Fibroblast of the aortic adventitia (primary cell): ENCODE measurements at places on chromosomes 3 and 15. TPM values are rescaled to one million over a fixed set of nuclear protein-coding genes. Genes with fewer than 3 reads are reported as not detected.

The PRSS50 gene
- not detected in 2 replicates for total RNA-seq

The BFSP2 gene
- not detected in 2 replicates for total RNA-seq

The SLC2A2 gene
- total RNA-seq: not detected in 2 replicates

The GOLGA6D gene
- total RNA-seq: not detected in 2 replicates

The RHO gene
- total RNA-seq: not detected in 2 replicates

The C3orf49 gene
- not detected in 2 replicates for total RNA-seq

The ARGFX gene
- not detected in 2 replicates for total RNA-seq

The A4GNT gene
- not detected in 2 replicates for total RNA-seq

The RPL15 gene
- 529 and 2,953 TPM in 2 replicates for total RNA-seq

The FAM3D gene
- total RNA-seq: not detected in 2 replicates

The COL6A5 gene
- total RNA-seq: under 0.01 TPM in 1 of 2 replicates, not detected in the other

The DPPA4 gene
- not detected in 2 replicates for total RNA-seq

The FAM107A gene
- total RNA-seq: 0.54 TPM in 1 of 2 replicates, not detected in the other

The LRRC31 gene
- total RNA-seq: not detected in 2 replicates

- peak; percentile 66 for DNase-seq
These were observed 244.1 kb upstream of the TBL1XR1 start for GRCh38 chr3:177441276-177441812.

GRCh38 chr15:74845581-74845980 lies 2.6 kb upstream of the ULK3 start:
- no peak for DNase-seq

- no peak for DNase-seq
These were observed 12.2 kb downstream of the CBLB start for GRCh38 chr3:105856605-105857004.

GRCh38 chr15:83512459-83512858 lies 65.3 kb downstream of the SH3GL3 start:
- no peak for DNase-seq

GRCh38 chr15:67076147-67076843 lies 10.9 kb downstream of the SMAD3 start:
- DNase-seq: peak; percentile 89

DNA sequence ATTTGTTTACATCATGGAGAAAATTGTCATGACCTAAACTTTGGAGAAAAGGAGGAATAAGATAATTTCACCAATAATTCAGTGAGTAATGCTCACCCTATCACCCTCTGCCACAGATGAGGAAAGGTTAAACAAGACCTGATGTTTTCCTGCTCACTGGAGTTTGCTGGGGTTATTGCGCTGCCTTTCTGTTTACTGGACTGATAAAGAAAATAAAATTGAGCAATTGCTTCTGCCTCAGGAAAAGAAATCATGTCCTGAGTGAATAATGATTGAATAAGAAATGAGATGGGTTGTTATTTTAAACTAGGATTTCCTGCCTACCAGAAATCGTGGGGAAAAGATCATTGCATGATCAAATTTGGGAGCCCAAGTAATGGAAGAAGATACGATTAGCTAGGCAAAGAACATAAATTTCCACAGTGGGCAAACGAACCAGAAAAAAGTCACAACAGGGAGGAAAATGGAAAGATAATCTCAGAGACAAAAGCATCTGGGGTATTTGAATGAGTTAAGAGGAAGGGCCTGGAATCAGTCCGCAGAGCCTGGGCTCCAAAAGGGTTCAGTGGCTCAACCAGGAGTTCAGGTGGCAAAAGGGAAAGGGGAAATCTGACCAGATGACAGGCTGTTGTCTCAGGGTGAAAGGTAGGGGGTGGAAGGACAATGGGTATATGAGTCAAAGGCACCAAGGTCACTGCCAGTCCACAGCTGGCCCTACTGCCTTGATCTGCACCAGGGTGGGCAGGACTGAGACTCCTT lies 146.8 kb downstream of the FAM43A start:
- no peak for DNase-seq

- DNase-seq: no peak
These were observed 33.7 kb downstream of the PSTPIP1 start for GRCh38 chr15:77028451-77029165.

- DNase-seq: no peak
These were observed 15.9 kb downstream of the POPDC2 start for GRCh38 chr3:119644481-119644880.

GRCh38 chr3:43190670-43191069 lies 84.8 kb upstream of the POMGNT2 start:
- DNase-seq: peak; percentile 43

- DNase-seq: peak; percentile 79
These were observed 157.7 kb upstream of the FAM3D start for GRCh38 chr3:58824285-58824684.

DNA sequence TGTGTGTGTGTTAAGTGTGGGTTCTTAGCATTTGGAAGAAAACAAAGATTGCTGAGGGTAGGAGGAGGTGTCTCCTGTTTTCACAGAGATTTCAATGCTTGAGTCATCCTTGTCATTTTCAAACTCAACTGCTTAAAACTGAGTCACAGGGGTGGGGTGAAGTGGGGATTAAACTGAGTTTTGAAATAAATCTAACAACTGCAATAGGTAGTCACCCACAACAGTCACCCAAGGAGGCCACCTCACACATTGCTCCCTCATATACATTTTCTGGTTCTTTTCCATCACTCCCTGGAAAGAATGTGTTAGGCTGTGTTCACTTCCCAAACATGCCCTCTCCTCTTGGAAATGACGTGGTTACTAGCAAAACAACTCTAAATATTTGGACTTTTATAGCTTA lies 187.7 kb upstream of the CMC1 start:
- DNase-seq: peak; percentile 76

GRCh38 chr15:85475317-85475701 lies 94.9 kb downstream of the AKAP13 start:
- no peak for DNase-seq

GRCh38 chr3:8642001-8642400 lies 2.6 kb downstream of the SSUH2 start:
- no peak for DNase-seq

DNA sequence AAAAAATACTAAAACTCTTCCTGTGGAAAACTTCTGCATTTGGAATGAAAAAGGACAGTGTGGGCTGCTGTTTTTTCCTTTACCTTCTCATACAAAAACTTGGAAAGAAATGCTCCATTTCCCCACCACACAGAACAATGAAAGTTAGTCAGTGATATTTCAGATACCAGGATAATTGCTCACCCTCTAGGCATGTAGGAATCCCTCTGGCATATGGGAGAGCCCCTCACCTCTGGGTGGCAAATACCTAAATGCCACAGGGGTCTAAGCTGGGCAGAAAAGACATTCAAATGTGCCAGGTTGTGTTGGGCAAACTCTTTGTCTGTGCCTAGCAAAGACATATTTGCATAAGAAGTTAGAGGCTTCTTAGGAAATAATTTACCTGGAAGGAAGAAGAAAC lies 560.3 kb upstream of the NR2F2 start:
- DNase-seq: peak; percentile 55

GRCh38 chr3:68483601-68484000 lies 448.7 kb downstream of the TAFA4 start:
- no peak for DNase-seq

- DNase-seq: no peak
These were observed 2.1 kb downstream of the ECT2 start for GRCh38 chr3:172752651-172753050.

DNA sequence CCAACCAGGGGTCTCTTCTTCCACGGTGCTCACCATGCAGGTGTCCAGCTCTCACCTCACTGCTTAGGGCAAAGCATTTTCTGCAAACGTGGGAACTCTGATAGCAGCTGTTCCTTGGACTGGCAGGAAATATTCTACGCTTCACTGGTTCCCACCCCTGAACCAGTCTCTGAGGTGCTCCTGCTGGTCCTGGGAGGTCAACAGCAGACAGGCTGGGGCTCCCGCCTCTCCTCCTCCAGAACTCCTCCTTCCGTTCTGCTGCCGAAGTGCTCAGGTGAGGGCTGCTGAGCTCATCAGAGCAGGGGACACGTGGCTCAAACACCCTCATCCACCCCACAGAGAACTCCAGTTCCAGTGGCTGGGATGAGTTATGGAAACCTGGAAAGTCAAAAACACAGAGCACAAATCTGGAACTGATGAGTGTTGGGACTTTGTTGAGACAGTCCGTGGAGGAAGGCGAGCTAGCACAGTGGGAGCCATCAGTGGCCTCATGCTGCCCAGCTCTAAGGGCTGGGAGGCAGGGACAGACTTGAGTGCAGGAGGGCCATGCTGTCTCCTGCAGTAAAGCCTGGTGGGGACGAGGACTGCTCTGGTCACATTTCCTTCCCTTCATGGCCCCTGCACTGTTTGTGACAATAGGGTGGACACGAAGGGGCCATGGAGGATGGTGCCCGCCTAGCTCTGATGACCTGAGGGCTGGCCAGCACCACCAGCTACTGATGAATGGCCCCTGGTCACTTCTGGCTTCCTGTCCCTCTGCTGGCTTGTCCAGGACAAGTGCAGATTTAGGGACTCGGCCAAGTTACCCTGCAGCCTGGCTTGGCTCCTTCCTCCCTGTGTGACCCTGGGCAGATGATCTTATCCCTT lies 137.8 kb downstream of the KLF13 start:
- no peak for DNase-seq

GRCh38 chr3:27221264-27221932 lies 147.8 kb downstream of the NEK10 start:
- DNase-seq: no peak

DNA sequence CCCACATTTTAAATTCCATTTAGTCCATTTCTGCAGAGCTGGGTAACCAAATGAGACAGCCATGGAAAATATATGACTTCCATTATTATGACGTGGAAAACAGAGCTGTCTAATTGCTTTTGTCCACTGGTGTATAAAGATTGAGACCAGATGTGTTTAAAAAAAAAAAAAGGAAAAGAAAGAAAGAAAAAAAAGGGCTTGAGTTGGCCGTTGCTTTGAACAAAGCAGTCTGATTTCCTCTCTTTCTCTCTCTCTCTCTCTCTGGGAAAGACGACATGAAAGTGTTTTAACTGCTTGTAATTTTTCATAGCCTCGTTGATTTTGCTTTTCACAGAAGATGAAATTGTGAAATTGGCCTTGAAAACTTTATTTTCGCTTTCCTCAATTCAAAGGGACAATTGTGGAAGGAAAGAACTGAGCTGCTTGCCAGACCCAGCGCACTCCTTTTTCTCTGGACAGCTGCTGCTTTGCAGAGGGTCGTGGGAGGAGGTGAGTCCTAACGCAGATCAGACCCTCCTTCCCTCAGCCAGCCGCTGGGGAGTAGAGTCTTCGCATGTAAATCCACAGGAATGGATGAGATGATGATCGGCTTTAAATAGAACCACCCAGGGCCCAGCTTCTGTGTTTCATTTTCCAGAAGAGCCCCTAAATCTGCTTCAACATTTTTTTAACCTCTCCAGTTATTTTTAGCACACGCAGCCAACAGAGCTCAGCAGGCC lies 42.8 kb upstream of the UBE2E1 start:
- DNase-seq: peak; percentile 58

DNA sequence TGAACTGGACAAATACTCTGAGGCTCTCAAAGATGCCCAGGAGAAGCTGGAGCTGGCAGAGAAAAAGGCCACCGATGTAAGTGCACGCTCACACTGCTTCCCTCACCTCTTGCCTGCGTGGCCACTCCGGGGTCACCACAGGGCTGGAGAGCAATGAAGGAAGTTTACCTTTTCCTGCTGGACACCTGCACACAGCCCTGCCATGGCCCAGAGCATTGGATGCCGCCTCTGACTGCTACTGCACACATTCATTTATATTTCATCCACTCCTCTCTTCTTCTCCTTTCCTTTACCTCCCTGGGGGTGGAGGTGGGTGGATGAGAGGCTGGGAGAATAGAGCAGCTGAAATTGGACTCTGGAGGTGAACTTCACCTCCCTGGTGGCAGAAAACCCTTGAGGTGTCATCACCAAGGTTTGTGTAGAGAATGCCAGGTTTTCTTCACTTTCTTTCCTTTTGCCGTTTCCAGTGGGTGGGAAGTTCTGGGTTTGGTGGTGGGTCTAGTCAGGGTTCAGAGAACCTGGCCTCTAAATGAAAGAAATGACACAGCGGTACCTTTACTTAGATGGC lies 1.6 kb downstream of the TPM1 start:
- DNase-seq: no peak

DNA sequence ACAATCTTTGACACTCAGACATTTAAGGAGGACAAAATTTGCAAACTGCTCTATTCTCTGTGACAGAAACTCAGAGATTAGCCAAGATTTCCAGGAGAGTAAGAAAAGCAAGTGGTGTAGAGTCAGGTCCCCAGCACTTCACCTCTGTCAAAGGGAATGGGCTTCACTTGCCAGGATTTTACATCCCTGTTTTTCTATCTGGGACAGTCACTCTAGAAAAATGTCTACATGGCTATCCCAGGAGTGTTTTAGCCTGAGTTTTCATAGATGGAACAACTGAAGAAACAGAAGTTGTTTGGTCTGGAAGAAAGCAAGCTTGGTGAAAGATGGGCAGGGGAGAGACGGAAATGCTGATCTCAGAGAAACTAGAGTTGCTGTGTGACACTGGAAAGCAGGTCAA lies 3.0 kb downstream of the FAM219B start:
- no peak for DNase-seq

- no peak for DNase-seq
These were observed 444 bp upstream of the ABHD14A start for GRCh38 chr3:51974277-51974962.

DNA sequence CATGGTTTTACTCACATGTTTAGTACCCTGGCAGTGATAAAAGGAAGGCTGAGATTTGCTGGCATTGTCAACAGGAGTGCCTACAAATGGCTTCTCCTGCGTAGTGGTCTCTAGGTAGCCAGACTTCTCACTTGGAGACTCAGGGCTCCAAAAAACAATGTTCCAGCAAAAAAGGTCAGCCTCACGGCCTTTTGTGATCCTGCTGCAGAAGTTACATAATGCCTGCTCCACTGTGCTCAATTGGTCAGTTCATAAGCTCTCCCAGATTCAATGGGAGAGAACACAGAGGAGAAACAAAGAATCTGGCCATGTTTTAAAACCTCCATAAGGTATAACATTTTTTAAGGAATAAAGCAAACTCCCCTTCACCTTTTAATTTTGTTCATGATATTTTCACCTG lies 76.1 kb upstream of the CMSS1 start:
- no peak for DNase-seq

- DNase-seq: peak; percentile 100
These were observed 47.3 kb downstream of the AMOTL2 start for GRCh38 chr3:134326760-134327593.

GRCh38 chr3:94398036-94398435 lies 335.2 kb downstream of the NSUN3 start:
- no peak for DNase-seq

DNA sequence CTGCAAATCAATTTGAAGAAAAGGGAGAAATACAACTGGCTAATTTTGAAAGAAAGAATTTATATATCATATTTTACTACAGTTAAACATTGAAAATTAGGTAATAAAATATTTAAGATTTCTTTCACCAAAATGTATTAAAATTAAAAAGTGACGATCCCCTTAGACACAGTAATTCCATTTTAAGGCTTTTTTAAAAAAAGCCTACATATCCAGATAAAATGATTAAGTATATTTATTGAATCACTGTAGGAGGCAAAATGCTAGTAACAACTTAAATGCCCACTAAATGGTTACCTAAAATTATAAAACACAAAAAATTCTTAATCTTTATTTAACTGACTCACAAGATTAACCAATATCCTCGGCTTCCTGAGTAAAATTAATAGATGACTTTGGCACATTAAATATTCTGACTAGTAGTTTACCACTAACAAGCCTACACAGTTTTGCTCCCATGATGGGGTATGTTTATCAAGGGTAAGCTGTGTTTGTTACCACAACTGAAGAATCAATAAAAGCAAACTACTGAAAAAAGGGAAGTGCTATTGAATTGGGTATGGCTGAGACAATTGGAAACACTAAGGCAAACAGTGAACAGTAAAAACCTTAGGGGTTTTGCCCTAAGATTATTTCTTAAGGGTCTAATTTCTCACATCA lies 28.4 kb downstream of the ANKRD28 start:
- peak; percentile 28 for DNase-seq

- no peak for DNase-seq
These were observed 245.6 kb upstream of the LRRFIP2 start for GRCh38 chr3:37419979-37420378.

GRCh38 chr15:56639631-56640030 lies 93.7 kb downstream of the ZNF280D start:
- DNase-seq: no peak
